Pons (tissue), 1 donor: ENCODE measurements at places on chromosomes 5 and 9.

- no peak for DNase-seq
These were observed 65.7 kb downstream of the C9orf152 start for GRCh38 chr9:110142253-110142652.

- no peak for DNase-seq
These were observed 192.4 kb upstream of the GHR start for GRCh38 chr5:42230839-42231238.

DNA sequence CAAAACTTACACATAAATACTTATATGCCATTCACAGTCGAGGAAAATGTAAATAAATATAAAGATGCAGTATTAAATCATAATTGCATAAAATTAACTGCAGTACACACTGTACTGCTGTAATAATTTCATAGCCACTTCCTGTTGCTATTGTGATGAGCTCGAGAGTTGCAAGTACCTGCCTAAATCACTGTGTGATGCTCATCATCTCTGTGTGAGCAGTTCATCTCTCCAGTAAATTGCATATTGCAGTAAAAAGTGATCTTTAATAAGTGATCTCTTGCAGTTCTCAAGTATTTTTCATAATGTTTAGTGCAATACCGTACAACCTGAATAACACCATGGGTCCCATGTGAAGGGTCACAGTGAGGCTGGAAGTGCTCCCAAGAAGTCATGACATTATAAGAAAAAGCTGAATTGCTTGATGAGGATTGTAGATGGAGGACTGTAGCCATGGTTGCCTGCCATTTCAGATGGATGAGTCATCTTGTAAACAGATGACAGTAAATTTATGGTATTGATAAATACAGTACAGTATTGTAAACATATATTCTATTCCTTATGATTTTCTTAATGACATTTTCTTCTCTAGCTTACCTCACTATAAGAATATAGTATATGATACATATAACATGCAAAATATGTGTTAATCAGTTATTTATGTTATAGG lies 34.9 kb downstream of the SYK start:
- no peak for DNase-seq

GRCh38 chr5:132480546-132480892 lies 10.1 kb downstream of the IRF1 start:
- DNase-seq, result no peak

DNA sequence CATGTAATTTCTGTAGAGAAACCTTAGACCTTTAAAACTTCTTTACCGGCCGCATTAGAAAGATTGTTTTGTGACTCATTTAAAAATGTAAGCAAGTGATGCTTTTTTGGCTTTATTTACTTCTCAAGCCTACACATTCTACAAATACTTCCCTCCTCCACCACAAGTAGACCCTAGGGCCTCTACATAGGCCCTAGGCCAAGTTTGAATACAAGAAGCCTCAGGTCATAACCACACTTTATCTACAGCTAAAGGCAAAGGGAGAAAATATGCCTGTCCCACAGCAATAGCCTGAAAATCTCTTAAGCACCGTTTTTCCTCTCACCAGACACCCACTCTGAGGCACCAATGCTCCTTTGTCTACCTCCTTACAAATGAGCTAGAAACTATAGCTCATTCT lies 53.9 kb downstream of the CSNK1A1 start:
- DNase-seq, result no peak

DNA sequence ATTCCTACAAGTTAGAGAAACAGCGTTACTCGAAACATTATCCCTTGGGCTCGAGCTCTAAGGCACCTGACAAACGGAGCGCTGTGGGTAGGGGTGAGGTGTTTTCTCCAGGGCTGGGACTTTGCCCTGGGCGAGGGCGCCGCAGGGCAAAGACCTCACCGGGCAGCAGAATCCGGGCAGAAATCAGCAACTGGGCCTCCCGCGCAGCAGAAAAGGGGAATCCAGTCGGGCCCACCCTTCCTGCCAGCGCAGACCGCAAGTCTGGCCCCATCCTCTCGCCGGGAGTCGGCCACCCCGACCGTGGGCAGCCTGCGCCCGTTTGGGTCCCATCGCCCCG lies 430 bp upstream of the MSH3 start:
- no peak for DNase-seq

GRCh38 chr9:137044037-137044436 lies 1.9 kb downstream of the NPDC1 start:
- no peak for DNase-seq

GRCh38 chr9:107819772-107820565 lies 330.4 kb upstream of the KLF4 start:
- no peak for DNase-seq

GRCh38 chr5:91025449-91025848 lies 357.7 kb downstream of the ARRDC3 start:
- no peak for DNase-seq

DNA sequence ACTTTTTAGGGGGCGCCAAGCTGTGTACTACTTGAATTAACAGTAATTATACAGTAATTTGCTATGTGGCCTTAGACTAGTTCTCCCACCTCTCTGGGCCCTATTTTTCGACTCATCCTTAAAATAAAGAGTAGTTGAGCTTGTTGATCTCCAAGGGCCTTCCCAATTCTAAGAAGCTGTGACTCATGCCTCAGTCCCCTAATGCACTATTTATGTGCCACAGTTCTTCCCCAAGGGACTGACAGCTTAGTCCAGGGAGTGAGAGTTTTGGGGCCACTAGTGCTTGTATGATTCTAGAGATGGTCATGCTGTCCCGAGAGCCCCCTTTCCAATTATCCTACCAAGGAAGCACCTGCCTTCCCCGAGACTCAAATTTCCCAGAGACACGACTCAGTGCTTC lies 149.7 kb downstream of the PAPPA start:
- DNase-seq, result no peak

DNA sequence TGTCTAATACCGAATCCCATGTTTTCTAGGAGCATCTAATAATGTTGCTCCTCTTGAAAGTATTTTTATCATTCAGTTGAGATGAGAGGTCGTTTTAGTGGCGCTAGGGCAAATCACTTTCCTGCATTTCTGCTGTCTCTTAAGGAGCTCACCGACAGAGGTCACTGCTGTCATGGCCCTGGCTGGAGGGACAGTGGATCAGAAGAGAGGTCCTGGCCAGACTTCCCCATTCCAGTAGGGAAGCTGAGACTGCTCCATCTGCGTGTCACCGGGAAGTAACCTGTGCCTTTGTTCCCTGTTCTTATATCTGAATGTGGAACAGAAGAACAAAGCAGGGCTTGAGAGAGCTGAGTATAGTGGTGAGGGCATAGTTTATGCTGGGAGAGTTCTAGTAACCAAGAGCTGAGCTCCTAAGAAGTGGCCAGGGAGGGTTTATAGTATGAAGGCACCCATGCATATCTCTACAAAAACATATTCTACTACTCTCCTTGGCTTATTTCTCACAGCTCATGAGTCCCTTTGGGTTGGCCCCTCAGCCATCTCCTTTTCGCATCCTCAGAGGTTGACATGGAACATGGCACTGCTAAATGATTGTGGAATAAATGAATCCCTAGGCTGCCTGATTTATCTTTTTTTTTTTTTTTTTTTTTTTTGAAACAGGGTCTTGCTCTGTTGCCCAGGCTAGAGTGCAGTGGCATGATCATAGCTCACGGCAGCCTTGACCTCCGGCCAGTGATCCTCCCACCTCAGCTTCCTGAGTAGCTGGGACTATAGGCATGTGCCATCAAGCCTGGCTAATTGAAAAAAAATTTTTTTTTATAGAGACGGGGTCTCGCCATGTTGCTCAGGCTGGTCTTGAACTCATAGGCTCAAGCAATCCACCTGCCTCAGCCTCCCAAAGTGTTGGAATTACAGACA lies 27.2 kb downstream of the ATP6V0E1 start:
- peak; percentile 84 for DNase-seq

DNA sequence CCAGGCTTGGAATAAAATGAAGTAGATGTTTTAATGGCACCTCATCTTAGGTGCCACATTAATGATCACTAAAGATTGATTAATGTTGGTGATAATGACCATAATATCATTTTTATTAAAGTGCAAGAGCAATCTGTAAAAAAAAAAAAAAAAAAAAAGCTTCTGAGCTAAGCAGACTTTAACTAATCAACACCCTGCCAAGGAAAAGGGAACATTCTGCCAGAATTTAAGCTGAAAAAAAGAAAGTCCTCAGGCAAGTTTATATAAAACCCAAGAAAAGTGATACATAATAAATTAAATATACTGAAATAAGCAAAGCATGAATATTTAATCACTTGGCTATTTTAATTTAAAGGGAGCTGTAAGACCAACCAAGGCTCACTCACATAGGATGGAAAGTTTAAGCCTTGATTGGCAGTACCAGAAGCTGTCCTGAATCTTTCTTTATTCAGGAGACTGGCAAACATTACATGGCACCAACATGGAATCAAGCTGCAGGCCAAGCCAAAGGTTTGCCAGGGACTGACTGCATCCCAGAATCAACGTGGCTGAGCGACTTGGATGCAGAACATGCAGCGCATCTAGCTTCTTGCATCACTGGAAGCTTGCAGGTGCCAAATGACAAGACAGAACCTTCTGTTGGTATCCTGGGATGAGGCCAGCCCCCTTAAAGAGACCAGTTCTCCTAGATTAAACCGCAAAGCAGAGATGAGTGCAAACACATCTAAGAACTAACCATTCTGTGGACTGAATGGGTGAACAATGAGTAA lies 413.6 kb downstream of the ENC1 start:
- DNase-seq, result peak; percentile 40

GRCh38 chr5:124582561-124582840 lies 163.9 kb downstream of the ZNF608 start:
- no peak for DNase-seq

DNA sequence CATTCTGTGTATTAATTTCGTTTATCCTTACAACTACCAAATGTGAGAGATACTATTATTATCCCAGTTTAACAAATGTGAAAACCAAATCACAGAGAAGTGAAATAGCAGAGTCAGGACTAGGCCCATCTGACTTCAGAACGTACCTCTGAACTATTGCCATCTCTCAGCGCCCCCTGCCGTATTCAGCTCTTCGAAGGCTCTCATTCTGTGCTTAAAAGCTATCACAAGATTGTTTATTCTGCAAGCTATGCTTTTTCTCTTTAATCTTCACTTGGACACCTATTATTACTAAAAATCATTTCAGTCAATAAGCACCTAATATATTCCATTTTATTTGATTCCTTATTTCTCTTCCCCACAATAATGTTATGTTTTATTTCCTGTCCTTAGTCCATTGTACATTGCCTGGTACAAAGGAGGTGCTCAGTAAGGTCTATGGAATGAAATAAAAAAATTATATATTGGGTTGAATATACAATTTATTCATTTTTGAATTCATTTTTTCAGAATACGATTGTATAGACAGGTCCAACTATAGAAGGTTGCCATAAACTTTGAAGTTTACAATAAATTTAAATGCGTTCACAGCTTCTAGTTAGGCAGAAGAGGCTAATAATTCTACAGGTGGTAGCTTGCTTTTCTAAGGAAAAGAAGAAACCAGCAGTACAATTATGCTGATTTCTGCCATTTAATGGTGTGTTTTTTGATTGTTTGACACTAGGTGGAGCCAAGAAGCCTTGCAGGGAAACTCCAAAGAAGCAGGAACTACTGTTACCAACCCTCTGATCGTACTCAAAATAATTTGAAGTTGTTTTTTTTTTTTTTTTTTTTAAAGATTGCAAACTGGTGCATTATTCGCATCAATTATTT lies 202.2 kb upstream of the DMRTA1 start:
- peak; percentile 44 for DNase-seq

- no peak for DNase-seq
These were observed 21.2 kb upstream of the ARL14EPL start for GRCh38 chr5:116011046-116011445.

DNA sequence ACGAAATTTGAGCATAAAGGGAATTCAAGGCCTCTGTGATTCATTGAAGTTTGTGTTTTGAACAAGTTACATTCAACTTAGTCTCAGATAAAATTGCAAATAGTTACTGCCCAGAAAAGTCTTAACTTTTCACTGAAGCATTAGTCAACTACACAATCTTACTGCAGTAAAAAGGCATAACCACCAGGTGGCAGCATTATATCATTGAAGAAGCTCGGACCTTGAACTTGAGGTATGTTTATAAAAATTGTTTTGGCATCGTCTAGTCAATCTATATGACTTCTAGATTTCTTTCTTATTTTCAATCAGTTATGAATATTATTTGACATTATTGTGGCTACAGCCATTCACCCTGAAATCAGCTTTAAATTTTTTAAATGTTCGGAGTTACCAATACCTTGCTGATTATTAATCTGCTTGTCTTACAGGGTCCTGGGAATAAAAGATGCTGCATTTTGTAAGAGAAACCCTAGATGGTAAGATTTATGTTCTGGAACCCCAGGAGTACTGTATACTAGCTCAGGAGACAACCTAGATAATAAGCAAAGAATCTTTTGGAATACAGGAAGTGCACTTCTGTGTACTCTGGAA lies 83.9 kb upstream of the GRAMD2B start:
- peak; percentile 78 for DNase-seq

- peak; percentile 61 for DNase-seq
These were observed 186.1 kb downstream of the SNCAIP start for GRCh38 chr5:122498163-122498562.

- DNase-seq, result no peak
These were observed 291.6 kb upstream of the C9orf72 start for GRCh38 chr9:27864644-27865438.

DNA sequence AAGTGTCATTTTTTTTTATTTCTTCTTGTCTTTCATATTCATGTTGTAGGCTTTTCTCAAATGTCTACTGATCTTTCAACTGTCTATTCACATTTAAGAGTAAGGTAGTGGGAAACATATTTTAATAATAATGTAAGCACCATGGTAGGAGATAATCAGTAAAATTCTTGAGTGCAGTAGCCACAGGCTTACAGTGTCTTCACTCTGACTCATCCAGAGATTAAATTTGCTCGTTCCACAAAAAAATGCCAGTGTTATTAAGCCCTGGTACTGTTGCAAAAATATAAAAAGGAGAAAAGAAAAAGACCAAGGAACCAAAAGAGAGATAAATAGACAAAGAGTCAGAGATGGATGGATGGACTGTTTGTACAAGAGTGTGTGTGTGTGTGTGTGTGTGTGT lies 43.0 kb downstream of the PARP8 start:
- DNase-seq, result no peak

DNA sequence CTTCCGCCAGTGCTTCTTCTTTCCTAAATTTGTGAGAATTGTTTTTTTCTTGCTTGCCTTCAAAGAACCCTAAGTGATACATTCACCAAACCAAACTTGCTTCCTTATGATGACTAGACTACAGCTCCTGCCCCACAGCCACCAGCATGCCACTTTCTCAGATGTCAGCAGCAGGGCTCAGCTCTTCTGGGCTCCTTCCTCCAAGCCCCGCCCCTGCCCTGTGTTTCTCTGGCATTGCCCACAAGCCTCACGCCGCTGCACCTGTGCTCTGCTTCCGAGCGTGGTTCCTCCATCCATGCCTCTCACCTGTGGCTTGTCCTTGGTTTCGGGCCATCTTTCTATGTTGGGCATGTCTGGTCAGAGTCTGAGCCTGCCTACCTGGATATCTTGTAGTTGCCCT lies 10.6 kb downstream of the UNC5A start:
- no peak for DNase-seq

DNA sequence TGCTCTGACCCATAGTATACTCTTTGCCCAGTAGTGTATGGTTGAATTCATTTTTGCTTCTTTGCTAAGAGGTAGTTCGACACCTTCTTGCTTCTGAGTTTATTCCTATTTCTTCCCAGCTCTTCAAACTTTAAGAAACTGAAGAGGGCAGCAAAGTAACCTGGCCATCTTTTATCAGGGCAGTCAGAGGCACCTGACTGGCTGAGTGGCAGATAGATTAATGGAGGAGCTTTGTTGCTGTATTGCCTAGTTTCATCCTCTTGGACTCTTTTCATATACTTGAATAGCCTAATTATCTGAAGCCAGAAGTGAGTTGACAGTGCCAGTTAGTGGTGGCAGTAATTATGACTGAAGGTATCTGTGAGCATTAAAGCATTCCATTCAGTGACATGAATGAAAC lies 82.5 kb downstream of the UHRF2 start:
- peak; percentile 73 for DNase-seq
